Endodermal cell (in vitro differentiated cells): ENCODE measurements at places on chromosomes 5 and 9.
A peak's percentile ranks its signal among the peaks of the same experiment; 100 is the strongest.

DNA sequence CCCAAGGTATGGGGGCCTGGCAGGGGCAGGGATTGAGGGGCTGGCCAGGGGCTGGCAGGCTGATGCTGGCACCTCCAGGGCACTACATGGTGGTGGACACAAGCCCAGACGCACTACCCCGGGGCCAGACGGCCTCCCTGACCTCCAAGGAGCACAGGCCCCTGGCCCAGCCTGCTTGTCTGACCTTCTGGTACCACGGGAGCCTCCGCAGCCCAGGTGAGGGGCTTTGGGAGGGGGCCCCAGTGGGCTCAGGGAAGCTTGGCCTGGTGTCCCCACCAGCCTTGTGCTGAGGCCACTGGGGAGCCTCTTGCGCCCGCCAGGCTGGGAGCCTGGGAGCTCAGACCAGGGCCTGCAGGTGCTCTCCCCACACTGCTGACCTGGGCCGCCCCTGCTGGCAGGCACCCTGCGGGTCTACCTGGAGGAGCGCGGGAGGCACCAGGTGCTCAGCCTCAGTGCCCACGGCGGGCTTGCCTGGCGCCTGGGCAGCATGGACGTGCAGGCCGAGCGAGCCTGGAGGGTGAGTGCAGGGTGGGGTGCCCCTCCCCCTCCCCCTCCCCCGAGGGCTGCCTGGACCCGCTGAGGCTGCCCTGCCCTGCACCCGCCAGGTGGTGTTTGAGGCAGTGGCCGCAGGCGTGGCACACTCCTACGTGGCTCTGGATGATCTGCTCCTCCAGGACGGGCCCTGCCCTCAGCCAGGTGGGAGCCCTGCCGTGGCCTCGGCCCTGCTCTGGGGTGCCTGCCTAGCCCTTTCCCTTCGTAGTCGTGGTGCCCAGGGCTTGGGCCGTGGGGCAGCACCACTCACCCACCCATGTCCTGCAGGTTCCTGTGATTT lies 5.7 kb downstream of the MAMDC4 start:
- peak; percentile 63 for DNase-seq

DNA sequence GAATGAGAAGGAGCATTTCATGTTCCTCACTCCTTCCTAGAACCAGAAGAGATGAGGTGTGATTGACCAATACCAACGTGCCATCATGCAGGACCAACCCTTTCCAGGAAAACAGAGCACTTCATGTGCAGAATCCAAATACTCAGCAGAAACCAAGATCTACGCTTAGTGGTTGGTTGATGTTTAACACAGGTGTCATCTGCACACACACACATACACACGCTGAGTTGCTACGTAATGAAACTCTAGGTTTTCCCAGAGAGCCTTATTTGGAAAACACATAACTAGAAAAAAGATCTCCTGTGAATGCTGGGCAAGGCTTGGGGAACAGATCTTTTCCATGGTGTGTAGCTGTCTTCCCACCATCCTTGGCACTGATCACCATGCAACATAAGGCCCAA lies 21.1 kb upstream of the ZNF622 start:
- no peak for DNase-seq

DNA sequence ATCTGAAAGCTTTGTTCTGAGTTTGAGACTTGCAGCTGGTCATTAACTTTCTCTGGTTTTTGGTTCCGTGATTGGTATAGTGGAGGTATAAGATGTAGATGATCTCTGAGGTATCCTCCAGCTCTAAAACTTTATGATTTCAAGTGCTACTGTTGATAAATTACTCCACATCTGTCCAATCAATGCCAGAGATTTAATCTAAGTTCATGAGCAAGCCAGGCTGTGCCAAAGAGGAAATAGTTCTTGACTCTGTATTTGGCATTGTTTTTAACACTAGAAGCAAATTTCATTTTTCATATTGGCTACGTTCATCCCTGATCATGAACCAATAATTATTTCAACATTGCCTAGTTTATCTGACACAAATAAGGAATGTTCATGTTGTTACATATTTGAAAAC lies 28.5 kb upstream of the CHD1 start:
- no peak for DNase-seq

- DNase-seq, result no peak
These were observed 316.2 kb downstream of the CWC27 start for GRCh38 chr5:65084795-65085515.

DNA sequence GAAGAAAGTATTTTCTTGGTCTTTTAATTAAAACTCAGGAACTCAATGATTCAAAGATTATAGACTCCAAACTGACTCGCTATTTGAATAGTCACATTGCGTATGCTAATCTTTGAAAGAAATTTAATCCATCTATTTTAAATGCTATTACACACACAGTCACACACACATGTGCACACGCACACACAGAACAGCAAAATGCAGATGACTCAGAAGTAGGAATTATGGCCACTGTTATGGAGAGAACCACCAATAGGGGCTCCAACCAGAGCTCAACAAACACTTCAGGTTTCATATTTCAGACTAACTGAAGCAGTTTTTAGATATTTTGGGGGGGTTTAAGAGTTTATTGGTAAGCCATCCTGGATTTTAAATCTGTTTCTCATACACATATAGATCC lies 1917.9 kb downstream of the EFNA5 start:
- no peak for DNase-seq

DNA sequence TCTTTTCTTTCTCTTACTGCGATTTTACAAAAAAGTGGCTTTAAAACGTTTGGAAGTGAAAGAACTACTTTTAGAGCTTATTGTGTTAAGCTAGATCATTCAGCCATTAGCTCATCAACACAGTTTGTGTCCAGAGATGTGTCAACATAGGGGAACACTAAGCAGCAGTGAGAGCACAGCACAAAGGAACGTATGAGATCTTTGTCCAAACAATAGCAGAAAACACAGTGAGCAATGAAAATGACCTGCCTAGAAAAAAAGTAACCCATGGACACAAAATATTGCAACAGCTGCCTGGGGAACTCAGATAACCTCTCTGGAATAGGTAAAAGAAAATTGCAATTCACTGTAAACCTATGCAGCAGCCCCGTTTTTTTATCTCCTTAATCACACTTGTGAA lies 372.5 kb downstream of the ARHGEF28 start:
- DNase-seq, result no peak

- DNase-seq, result no peak
These were observed 36.9 kb downstream of the FEM1C start for GRCh38 chr5:115507681-115508080.

- DNase-seq, result no peak
These were observed 31.0 kb upstream of the FIBCD1 start for GRCh38 chr9:130970052-130970451.

- DNase-seq, result no peak
These were observed 188.3 kb downstream of the OLFM1 start for GRCh38 chr9:135275571-135276289.
